ENCODE measurements at places on chromosomes 5 and 9. TPM values are rescaled to one million over a fixed set of nuclear protein-coding genes. Genes with fewer than 3 reads are reported as not detected.

DNA sequence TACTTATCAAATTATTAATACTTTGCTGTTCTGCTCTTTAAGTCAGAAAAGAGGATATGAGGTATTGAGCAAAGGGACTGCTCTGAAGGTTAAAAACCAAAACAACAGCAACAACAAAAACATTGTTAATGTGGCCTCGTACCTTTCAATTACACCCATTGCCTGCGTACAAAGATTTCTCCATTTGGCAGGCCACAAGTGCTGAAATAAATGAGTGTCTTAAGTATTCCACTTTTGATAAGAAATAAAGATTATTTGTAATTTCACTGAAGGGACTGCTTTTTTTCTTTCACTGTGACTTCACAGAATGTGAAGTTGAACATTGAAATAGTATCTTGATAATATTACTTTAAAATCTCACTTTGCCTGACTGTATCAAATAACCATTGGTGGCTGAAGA, 163.2 kb upstream of the MRPS30 start:
- no peaks in the 10 kb centered on the region for H3K27me3 ChIP-seq
- DNase-seq: no peak
- no peaks in the 10 kb centered on the region for H3K4me1 ChIP-seq

DNA sequence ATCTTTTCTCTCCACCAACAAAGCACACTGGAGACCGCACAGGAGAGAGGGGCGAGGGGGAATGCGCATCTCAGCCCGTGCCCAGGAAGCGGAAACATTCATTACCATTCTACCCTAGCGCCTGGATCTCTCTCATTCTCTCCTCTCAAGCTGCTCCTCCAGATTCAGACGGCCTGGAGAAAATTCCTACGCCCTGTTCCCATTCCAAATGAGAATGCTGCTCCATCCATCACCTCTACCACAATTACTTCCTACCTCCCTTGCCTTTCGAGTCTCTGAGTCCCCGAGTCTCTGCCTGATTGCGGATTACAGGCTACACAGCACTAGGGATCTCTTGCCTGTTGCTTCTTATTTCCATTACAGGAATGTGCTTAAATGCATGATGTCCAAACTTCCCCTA, 6.7 kb downstream of the DDX31 start:
- H3K27me3 ChIP-seq: no peaks in the 10 kb centered on the region
- H3K4me1 ChIP-seq: peaks cover 2% of the 10 kb centered on the region
- H3K4me3 ChIP-seq: no peak overlapping the region
- DNase-seq: no peak

Gene SHISAL2B
- total RNA-seq: 8.6 TPM

DNA sequence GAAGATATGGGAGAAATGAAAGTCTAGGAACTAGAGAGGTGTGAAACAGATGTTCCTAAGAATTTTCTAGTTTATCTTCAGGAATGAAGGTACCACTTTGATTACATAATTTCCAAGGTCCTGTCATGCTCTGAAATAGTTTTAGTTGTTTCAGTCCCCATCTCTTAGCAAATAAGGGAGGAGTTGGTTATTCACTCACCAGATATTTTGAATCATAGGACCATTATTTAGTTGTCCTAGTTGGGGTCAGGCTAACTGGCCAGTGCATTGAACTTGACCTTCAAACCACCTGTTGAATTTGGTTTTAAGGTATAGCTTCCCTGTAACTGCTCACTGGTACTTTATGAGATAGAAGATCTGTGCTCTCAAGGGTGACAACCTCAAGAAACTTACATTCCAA, 53.9 kb upstream of the TNFAIP8 start:
- no peak overlapping the region for H3K4me3 ChIP-seq
- no peak for DNase-seq
- H3K27me3 ChIP-seq: peaks cover 1% of the 10 kb centered on the region
- H3K36me3 ChIP-seq: no peaks in the 10 kb centered on the region

Gene CORO2A
- 26.2 TPM for total RNA-seq

GRCh38 chr5:141691867-141692532, 10.0 kb upstream of the ARAP3 start:
- no peak overlapping the region for H3K27ac ChIP-seq
- no peaks in the 10 kb centered on the region for H3K36me3 ChIP-seq
- H3K4me3 ChIP-seq: peak overlapping the region; percentile 60
- peaks cover 13% of the 10 kb centered on the region for H3K4me1 ChIP-seq
- H3K27me3 ChIP-seq: peaks cover 11% of the 10 kb centered on the region
- DNase-seq: no peak
